ENCODE measurements at places on chromosomes 1 and 21.

DNA sequence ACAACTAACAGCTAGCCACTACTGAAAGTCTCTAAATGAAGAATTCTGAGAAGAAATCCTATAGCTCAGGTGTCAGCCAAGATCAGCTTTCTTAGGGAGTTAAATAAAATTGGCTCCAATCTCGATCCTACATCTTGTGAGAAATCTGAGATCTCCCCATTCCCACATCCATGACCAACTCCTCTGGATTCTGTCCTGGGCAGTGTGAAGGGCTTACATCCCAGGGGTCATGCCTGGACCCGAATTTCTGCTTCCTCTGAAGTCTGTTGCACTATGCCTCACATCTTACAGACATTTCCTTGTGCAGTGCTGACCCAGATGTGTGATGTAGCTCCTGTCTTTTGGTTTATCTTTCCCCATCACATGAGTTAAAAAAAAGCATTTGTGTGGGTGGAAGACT lies 4.8 kb upstream of the TNN start:
- no peak for DNase-seq

- peak; percentile 49 for DNase-seq
These were observed 30.5 kb downstream of the ZBTB8OS start for GRCh38 chr1:32619701-32620485.

- no peak for DNase-seq
These were observed 1.4 kb downstream of the TMEM54 start for GRCh38 chr1:32899586-32900296.

DNA sequence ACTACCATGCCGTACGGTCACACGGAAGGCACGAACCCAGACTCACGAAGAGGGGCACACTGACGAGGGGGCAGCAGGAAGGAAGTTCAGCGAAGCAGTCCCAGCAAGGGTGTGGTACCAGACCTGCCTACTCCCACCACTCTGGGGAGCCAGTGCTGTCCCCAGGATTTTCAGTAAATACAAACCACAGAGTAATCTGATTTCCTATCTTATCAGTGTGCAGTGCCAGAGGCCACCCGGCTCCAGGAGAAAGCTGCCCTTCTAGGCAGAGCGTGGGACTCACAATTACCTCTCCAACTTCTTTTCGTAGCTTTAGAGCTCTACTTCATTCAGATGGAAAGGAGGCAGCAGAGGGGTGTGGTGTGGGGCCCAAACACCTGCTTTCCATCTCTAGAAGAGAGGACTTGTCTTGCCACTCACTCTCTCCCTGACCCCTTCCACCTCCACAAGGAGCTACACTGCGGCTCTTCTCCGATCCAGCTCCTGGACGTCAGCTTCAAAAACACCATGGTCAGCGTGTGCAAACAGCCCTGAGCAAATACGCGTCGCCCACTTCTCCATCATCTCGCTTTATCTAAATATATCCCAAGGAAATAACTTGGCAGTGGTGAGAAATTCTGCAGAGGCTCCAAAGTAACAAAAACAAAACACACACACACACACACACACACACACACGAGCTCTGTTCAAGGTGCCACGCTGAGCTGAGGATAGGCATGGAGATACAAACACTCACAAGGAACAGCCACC lies 98.5 kb downstream of the MRPL37 start:
- DNase-seq, result no peak

- no peak for DNase-seq
These were observed 67.5 kb upstream of the VAMP3 start for GRCh38 chr1:7703321-7704213.

DNA sequence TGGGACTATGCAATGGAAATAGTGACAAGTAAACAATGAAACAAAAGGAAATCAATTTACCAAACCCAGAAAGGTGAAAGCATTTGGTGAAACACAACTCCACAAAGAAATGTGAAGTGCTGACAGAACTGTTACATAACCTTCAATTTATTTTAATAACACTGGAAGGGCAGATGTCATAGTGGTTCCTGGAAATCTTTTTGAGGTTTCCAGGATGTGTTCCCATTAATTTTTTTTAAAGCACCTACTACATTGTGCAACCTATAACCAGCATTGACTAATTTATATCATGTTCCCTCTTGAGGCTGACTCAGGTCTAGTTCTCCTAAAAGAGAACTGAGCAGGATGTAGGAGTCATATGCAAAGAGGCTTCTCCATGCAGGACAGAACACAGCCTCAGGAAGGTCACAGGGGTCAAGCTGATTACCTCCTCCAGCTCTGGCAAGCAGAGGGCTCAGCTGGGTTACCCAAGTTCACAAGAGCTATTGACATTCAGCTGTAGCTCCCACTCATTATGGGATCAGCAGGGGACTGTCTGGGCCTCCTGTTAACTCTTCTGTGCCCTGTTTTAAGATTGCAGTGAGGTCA lies 157.1 kb upstream of the NRIP1 start:
- DNase-seq, result no peak

GRCh38 chr21:41561701-41562100 lies 53.7 kb upstream of the TMPRSS2 start:
- DNase-seq, result no peak

DNA sequence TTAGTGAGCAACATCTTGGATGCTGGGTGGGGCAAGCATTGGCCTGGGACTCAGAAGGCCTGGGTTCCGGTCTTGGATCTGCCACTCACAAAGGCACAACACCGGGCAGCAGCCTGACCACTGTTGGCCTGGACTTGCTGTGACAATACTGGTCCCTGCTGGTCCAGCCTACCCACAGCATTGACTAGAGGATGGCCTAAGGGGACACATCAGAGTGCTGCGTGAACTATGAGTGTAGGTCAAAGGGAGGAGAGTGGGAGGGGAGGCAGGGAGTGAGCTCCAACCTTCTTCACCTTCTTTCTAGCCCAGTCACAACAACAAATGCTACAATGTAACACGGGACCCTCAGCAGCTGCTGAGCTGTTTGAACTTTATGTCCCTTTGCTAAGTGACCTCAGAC lies 31.1 kb downstream of the TMEM50A start:
- no peak for DNase-seq

DNA sequence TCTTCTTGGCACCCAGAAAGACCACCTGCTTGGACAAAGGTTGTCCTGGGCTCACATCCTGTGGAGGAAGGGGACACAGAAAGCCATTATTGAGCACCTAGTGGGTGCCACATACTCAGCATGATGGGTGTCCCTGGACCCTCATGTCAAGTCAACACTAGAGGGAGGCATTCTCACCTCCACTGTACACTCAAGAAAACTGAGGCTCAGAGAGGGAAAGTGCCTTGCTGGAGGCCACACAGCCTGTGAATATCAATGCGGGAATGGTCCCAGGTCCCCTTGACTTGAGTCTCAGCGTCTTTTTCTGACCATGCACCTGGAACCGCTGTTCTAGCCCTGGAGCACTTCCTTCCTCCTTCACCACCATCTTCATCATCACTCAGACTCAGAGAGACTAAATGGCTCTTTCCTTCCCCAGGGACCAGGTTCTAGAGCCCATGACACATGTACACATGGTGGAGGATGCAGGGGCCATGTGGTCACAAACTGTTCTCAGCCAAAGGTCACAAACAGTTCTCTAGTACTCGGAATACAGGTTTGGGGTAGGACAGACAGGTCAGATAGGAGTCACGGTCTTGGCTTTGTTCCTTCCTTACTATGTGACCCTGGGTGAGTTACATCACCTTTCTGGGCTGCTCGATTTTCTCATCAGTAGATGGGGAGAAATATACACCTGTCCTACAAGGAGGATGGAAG lies 89.2 kb upstream of the WNT4 start:
- peak; percentile 7 for DNase-seq

- DNase-seq, result no peak
These were observed 52.0 kb upstream of the POFUT2 start for GRCh38 chr21:45339421-45340402.

DNA sequence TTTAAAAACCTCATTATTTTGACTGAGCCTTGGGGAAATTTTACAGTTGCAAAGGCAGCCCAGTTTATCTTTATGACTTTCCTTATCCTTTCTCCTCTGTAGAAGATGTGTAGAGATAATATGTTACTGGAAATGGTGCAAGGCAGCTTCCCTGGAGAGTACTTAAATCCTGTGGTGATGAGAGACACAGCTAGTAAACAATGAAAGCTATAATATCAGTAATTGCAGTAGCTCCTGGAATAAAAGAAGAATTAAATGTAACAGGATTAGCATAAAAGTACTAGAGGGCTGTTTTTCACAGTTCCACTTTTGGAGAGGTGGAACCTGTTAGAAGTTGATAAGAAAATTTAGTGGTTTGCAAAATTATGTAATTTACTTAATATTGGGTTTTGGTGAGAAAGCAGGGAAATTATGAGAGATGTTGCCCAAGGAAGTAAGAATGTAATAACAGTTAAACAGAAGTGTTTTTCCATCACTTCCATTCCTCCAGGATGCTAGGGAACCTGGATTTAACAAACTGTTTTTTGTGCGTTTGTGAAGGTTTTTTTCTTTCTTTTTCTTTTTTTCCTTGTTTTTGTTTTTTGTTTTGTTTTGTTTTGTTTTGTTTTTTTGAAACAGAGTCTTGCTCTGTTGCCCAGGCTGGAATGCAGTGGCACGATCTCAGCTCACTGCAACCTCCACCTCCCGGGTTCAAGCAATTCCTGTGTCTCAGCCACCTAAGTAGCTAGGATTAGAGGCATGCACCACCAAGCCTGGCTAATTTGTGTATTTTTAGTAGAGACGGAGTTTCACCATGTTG lies 15.7 kb upstream of the EDEM3 start:
- DNase-seq, result peak; percentile 68

DNA sequence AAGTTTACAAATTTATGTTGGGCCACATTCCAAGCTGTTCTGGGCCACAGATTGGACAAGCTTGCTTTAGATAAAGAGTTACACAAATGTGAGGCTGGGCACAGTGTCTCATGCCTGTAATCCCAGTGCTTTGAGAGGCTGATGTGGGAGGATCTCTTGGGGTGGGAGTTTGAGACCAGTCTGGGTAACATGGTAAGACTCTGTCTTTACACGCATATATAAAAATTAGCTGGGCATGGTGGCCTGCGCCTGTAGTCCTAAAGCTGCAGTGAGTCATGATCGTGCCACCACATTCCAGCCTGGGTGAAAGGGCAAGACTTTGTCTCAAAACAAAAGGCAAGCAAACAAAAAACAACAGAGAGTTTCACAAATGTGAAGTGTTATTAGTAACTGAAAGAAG lies 5.9 kb upstream of the VCAM1 start:
- no peak for DNase-seq

DNA sequence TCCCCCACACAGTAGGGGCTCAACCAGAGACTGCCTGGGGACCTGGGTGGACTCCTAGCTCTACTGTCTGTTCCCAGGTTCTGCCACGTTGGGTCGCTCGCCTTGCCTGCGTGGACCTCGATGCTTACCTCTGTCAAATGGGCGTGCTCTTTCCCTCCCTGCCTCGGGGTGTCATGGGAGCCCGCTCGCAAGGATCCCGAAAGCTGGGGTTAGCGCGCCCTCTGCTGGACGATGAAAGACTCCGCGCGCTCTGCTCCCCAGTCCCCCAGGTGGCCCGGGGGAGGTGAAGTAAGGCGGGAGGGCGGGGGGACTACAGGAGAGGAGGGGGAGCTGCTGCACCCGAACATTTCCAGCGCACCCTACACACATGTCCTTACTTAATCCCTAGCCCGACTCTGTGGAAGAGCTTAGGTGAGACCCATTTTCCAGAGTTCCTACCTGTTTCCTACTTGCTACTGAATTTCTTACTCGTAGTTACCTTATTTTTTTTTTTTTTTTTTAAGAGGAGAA lies 2.3 kb upstream of the BSND start:
- peak; percentile 87 for DNase-seq

- no peak for DNase-seq
These were observed 42.9 kb downstream of the MAGI3 start for GRCh38 chr1:113433184-113433583.

DNA sequence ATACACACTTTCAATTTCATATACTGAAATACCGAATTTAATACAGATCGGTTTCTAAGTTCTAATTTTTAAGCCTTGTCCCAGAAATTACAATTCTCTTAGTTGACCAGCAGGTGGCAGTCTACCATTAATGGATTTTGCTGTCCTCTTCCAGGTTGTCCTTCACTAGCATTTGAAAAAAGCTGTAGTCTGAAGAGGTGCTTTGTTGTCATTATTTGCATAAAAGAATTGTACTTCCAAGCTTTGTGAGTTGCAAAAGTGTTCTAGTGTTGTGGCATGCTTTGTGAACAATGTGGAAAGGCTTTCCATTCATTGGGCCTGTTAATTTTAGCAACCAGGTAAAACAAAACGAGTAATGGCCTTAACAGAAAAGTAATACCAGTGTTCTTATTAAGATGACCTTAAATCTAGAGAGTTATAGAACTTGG lies 193.6 kb downstream of the RPS6KC1 start:
- DNase-seq, result peak; percentile 66

DNA sequence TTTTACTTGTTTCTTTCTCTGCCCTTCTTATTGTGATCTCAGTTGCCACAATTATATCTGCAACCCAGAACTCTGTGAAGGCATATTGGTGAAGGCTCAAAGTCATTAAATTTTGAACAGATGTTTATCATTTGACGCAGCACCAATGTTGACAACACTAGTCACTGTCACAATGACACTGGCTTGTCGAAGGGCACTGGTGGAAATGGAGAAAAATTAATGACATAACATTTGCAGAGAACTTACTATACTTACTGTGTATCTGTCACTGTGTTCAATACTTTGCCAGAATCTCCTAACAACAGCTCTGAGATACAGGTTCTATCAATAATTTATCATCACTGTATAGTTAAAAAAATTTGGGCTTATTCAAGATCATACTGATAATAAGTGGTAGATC lies 1213.7 kb downstream of the NCAM2 start:
- DNase-seq, result no peak

DNA sequence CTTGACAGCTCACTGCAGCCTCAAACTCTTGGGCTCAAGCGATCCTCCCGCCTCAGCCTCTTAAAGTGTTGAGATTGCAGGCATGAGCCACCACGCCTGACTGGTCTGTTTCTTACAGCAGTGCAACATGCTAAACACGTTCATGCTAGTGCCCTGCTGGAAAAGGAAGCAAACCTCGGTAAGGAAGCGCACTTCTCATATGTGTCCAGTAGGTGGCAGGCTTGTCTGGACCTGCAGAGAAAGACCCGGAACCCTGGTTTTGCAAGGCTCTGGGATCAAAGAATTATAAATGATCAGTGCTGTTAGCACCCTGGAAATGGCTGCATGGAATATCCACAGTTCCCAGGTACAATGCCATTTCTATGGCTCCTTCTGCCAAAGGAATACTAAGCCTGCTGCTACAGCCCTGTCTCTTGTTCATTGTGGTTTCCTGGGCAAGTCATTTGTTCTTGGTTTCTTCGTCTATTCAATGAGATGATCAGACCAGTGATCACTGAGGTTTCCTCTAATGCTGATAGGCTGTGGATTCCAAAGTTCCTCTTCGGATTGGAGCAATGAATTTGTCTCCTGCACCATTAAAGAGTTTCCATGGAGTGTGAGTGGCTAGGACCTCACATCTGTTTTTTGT lies 15.9 kb downstream of the RNU5D-1 start:
- DNase-seq, result peak; percentile 83

- DNase-seq, result no peak
These were observed 8.8 kb upstream of the CLCA4 start for GRCh38 chr1:86537928-86538695.

GRCh38 chr1:20095564-20096434 lies 23.5 kb downstream of the PLA2G2D start:
- no peak for DNase-seq

- peak; percentile 71 for DNase-seq
These were observed 49.7 kb downstream of the RASSF5 start for GRCh38 chr1:206556750-206557635.
